ENCODE measurements at places on chromosomes 7 and 10.
A peak's percentile ranks its signal among the peaks of the same experiment; 100 is the strongest.

DNA sequence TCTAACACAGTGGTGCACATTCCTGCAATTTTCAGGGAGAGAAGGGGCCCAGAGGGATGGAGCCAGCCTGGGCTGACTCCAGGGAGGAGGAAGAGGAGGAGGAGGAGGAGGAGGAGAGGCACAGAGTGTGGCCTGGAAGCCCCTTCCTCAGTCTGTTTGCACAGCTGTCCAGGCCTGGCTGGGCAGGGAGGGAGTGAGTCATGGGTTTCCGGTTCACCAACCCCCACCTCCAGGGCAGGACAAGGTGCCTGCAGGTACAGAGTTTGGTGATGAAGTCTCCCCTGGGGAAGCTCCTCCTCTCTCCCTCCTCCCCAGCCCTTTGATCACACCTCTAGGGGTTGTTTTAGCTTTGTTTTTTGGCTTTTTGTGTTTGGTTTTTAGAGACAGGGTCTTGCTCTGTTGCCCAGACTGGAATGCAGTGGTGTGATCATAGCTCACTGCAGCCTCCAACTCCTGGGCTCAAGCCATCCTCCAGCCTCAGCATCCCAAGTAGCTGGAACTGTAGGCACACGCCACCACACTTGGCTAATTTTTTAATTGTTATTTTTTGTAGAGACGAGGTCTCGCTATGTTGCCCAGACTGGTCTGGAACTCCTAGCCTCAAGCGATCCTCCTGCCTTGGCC lies 77.5 kb upstream of the CUX1 start:
- no peak for DNase-seq

DNA sequence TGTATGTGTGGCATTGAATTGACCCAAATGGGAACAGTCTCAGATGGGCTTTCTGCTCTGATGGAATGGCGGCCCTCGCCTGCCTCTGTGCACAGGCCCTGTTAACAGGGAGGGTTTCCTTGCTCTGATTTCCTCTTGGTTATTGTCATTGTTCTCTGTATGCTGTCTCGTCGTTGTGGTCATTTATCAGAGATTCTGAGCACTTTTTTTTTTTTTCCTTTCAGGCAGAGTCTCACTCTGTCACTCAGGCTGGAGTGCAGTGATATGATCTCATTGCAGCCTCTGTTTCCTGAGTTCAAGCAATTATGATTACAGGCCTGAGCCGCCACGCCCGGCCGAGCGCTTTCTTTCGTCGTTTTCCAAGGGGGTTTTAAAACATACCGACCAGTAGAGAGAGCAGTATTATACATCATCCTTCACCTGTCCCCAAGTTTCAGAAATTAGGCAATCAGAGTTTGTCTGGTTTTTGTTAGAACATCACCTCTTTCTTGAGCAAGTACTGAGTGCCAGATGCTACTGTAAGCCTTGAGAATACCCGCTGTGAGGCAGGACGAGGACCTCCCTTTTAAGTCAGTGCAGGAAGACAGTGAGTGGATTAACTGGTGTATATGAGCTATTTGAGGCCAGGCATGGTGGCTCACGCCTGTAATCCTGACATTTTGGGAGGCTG lies 6.5 kb downstream of the CHST12 start:
- DNase-seq, result no peak

GRCh38 chr7:54858008-54858692 lies 99.1 kb upstream of the SEC61G start:
- DNase-seq, result no peak

- peak; percentile 68 for DNase-seq
Observed at GRCh38 chr7:157502701-157503111, 165.9 kb downstream of the DNAJB6 start.

GRCh38 chr7:37231613-37232012 lies 217.1 kb downstream of the ELMO1 start:
- DNase-seq, result no peak

DNA sequence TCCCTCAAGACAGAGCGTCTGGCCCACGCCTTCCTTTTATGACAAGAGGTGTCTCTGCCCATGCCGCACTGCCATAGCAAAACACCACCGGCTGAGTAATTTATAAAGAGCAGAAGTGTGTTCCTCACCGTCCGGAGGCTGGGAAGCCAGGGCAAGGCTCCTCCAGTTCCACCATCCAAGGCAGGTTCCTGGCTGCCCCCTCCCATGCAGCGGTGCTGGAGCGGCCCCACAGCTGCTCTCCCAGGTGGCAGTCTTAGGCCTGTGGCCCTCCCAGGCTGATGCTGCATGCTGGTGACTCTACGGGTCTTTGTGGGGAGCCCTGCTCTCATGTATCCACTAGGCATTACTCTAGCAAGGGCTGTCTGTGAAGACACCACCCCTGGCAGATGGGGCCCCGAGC lies 113.1 kb downstream of the TCERG1L start:
- no peak for DNase-seq

DNA sequence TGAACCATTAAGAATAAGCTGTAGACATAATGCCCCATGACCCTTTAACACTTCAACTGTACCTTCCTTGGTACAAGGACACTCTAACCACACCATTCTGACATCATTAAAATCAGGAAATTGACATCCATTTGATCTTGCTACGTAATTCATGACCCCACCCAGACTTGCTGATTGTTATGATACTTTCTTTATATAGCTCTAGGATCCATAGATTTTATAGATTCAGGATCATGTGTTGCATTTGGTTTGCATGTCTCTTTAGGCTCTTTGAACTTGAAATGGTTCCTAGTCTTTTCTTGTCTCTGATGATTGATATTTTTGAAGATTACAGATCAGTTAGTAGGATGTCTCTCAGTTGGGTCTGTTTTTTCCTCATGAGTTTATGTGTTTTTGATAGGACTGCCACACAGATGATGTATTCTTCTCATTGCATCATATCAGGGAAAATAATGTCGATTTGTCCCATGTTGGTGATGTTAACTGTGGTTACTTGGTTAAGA lies 13.5 kb downstream of the CCM2 start:
- no peak for DNase-seq

- DNase-seq, result no peak
Observed at GRCh38 chr7:66964411-66964810, 31.0 kb downstream of the SBDS start.

DNA sequence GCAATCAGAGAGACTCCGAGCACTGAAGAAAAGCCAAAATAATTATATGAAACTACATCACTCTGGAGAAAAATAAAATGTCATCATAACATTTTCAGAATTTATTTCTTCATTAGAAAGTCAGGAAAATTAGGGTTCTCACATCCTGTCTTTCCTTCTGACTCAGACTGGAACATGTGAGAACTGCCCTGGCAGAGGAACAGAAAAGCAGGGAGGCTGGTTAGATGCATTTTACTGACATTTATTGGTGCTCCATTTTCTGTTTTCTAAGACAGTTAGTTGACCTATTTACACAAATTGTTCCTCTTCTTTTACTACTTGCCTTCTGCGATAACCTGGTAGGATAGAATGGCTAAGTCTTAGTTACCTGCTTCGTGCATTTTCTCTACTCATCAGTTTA lies 58.6 kb upstream of the ANK3 start:
- DNase-seq, result no peak

- DNase-seq, result no peak
Observed at GRCh38 chr7:20114468-20114867, 102.7 kb downstream of the MACC1 start.

DNA sequence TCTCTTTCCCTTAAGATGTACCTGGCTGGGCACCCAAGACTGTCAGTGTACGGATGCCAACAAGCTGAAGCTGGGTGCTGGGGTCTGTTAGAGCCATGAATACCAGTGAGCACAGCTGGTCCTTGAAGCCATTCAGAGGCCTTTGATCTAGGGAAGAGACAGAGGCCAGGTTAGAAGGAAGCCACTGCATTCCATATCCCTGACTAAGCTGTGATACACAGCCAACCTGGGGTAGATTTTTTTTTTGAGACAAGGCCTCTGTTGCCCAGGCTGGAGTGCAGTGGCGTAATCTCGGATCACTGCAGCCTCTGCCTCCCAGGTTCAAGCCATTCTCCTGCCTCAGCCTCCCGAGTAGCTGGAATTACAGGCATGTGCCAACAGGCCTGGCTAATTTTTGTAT lies 20.8 kb downstream of the ZDHHC16 start:
- no peak for DNase-seq

- no peak for DNase-seq
Observed at GRCh38 chr7:31875424-31875823, 188.4 kb downstream of the PPP1R17 start.

- DNase-seq, result no peak
Observed at GRCh38 chr7:114081606-114082425, 163.0 kb upstream of the PPP1R3A start.

DNA sequence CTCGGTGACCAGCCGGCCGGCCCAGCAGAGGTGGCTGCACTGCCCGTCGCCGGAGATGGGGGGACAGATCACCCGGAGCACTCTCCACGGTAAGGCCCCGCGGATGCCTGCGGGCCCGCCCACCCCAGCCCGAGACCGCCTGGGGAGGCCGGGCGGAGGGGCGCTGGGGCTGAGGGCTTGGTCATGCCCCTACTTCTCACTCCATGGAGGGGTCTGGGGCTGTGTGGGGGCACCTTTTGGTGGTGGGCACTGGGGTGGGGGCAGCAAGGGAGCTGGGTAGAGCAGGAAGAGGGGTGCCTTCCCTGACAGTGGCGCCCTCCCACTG lies 61.8 kb downstream of the NEURL1 start:
- no peak for DNase-seq

DNA sequence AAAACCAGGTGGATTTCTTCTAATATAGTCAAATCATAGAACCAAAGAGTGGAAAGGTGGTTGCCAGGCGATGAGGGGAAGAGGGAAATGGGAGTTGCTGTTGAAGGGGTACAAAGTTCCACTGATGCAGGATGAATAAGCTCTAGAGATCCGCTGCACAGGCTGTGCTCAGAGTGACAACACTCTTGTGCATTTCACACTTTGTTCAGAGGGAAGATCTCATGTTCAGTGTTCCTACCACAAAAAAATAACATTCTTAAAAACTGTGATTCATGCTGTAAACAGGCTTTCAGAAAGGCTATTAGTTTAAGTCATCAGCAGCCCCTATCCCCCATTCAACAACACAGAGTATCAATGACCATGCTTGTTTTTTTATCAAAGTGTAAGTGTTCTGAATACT lies 213.8 kb downstream of the COBL start:
- no peak for DNase-seq

GRCh38 chr7:75727881-75728593 lies 10.7 kb downstream of the HIP1 start:
- DNase-seq, result peak; percentile 18
